ENCODE measurements at places on chromosomes 2 and 18.

DNA sequence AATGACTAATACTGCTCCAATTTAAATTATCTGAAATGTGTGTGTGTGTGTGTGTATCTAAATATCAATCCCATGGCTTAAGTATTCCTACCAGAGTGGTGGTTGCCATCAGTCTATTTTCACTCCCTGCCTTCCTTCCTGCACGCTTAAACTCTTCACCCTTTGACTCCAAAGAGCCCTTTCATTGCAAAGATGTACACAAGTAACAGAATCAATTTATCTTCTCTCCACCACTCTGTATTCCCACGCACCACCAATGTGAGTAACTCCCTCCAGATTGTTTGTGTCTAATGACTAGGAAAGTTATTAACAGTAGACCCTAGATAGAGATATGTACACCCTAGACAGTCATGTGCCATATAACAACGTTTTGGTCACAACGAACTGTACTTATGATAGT lies 42.8 kb downstream of the ARL6IP6 start:
- no peak for DNase-seq

- DNase-seq, result no peak
Measured at GRCh38 chr2:102057502-102058292, 65.9 kb downstream of the IL1R2 start.

- DNase-seq, result no peak
Measured at GRCh38 chr2:67991456-67991855, 71.3 kb downstream of the C1D start.

DNA sequence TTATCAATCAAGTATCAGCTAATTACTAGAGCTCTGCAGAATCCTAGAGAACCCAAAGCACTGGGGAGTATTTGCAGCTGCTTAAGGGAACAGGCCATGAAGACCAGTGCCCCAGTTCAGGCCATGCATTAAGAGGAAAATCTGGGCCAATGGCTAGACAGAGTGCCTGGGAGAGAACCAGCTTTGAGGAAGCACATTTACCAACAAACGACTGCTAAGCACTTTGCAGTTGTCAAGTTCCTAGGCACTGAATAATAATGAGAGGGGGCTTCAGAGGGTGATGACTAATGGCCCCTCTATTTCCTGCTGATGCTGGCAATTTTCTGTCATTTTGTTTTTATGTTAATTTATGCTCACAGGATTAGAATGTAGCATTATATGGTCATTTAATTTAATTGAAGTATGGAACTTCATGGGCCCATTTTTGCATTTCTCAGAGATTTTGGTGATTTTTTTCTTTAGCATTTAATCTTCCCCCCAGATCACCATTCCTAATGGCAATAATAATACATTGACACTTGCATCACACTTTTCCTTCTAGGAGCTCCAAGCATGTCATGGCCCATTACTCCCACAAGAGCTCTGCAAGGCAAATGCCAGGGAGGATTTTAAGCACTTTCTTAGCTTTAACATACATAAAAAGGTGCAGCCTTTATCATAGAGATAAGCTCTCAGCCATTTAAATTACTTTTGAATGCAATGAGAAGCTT lies 147.7 kb upstream of the SPATS2L start:
- DNase-seq, result no peak

DNA sequence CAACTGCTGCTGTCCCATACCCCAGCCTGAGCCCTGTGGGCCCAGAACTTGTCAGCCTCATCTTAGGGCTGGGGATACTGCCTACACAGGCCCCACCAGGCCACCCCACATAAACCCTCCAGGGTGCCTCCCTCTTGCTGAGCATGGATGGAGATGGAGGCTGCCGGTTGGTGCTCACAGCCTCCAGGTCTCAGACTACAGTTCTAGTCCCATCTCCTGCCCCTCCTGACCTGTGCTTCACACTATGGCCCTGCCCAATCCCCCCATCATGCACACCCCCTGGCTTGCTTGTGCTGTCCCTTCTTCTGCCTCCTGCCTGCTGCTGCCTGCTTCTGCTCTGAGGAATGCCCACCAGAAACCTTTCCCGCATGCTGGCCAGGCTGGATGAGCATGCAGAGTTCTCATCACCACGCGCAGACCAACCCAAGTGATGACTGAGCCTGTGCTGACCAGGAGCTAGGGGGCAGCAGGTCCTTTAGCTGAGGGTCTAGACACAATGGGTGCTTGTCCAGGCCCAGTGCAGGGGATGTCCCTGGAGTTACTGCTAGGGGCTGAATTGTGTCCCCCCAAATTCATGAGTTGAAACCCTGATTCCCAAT lies 138.4 kb upstream of the HS6ST1 start:
- no peak for DNase-seq

- DNase-seq, result no peak
Measured at GRCh38 chr2:71558300-71559051, 105.1 kb downstream of the DYSF start.

GRCh38 chr18:2444201-2444875 lies 127.0 kb downstream of the METTL4 start:
- DNase-seq, result no peak
